ENCODE measurements at places on chromosomes 5 and 9. TPM values are rescaled to one million over a fixed set of nuclear protein-coding genes. Genes with fewer than 3 reads are reported as not detected.

Gene PALM2AKAP2
- 0.39 TPM for total RNA-seq

Gene CAVIN4
- 0.79 TPM for total RNA-seq

Gene PCDHA9
- total RNA-seq = under 0.01 TPM

Gene IFNA6
- not detected for total RNA-seq

Gene FOXI1
- total RNA-seq = not detected

Gene KIF20A
- total RNA-seq = 18.5 TPM

Gene CMYA5
- 2.0 TPM for total RNA-seq

Gene SPEF2
- total RNA-seq = 8.2 TPM

Gene CTSV
- 10.2 TPM for total RNA-seq

Gene TMEM167A
- total RNA-seq = 55.7 TPM

Gene DMRT3
- total RNA-seq = not detected

Gene OGN
- total RNA-seq = not detected

All from placental epithelial cell (primary cell).